Sciatic nerve (tissue), 2 donors: ENCODE measurements at places on chromosomes 7 and 10. TPM values are rescaled to one million over a fixed set of nuclear protein-coding genes. Genes with fewer than 3 reads are reported as not detected.

The ICA1 gene
- total RNA-seq = 27.0 TPM

The TRPV5 gene
- total RNA-seq = 0.22 TPM

The CFAP43 gene
- 0.98 TPM for total RNA-seq

The GBX1 gene
- total RNA-seq = not detected

The MGAM2 gene
- 2.9 TPM for total RNA-seq

The FOXI2 gene
- 0.40 TPM for total RNA-seq

The MINPP1 gene
- 11.6 TPM for total RNA-seq

The C10orf53 gene
- not detected for total RNA-seq

The BTBD16 gene
- total RNA-seq = 0.89 TPM

The ASZ1 gene
- total RNA-seq = not detected

The NUTM2E gene
- not detected for total RNA-seq

The PRKAR2B gene
- total RNA-seq = 17.8 TPM

The UNC5B gene
- 4.1 TPM for total RNA-seq

The PCDH15 gene
- 0.09 TPM for total RNA-seq

The ASAH2 gene
- total RNA-seq = 4.0 TPM

The NAT16 gene
- not detected for total RNA-seq

The AUTS2 gene
- 129 TPM for total RNA-seq

The WDR86 gene
- total RNA-seq = 101 TPM

The COL28A1 gene
- total RNA-seq = 182 TPM

DNA sequence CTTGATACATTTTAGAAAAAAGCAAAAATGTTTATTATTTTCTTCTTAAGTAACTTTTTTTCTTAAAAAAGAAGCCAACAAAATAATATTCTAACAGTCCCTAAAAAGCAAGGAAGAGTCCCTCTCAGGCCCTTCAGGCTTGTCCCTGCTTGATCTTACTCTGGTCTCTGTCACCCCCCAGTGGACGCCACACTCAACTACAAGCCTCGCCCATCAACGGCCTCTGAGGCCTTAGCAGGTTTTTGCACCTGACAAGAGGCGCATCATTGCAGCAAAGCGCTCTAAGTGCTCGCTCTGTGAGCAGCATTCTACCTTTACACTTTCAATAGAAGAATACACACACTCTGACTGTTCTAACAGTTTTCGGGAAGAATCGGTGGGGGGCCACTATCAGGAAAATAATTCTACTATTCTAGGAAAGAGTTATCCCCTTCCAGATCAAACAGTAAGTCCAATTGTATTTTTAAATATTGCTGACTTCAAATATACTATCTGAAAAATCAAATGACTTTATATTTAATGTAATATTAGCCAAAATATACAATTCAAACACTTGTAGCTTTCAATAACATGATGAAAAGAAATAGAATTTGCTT is 139.2 kb downstream of the USP6NL start:
- DNase-seq = peak; percentile 79

DNA sequence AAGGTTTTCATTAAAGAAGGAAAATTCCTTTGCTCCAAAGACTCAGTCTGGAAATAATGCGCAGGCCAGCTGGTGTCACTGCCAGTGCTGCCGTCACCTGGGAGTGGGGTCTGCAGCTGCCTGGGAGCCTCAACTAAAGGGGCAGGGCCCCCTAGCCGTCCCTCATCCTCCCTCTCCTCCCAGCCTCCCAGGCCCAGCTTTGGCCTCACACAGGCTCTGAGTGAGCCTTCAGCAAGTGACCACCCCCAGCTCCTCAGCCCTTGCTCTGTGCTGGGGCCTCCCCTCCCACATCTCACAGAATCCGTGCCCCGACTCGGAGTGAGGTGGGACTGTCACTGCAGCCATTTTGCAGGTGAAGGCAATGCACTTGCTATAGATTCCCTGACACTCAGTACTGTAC is 11.1 kb upstream of the RET start:
- no peak for DNase-seq

DNA sequence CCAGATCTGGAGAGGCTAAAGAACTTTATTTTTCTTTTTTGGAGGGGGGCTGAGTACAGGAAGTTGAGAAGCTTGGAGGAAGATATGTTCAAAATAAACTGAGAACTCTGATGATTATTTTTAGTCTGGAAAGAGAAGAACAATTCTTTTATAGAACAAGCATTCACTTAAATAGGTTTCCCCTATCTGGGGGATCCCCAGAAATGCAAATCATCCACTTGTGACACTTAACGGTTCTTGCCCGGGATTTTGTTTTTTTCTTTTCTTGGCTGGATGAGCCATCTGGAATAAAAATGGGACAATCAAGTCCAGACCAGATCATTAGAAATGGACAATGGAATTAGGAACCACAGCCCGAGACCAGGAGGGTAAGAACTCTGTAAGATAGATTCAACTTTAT is 95.9 kb upstream of the EGR2 start:
- DNase-seq = no peak

GRCh38 chr7:149727899-149728476 is 45.4 kb downstream of the ZNF467 start:
- DNase-seq = peak; percentile 50

- DNase-seq = no peak
Observed at GRCh38 chr7:1886361-1887064, 216.4 kb downstream of the ELFN1 start.

GRCh38 chr10:6350609-6351008 is 147.9 kb downstream of the PFKFB3 start:
- DNase-seq = no peak

- DNase-seq = no peak
Observed at GRCh38 chr7:94367949-94368348, 26.7 kb upstream of the COL1A2 start.

GRCh38 chr7:83321011-83321410 is 158.3 kb upstream of the PCLO start:
- no peak for DNase-seq

GRCh38 chr10:58514111-58514770 is 1.6 kb downstream of the BICC1 start:
- no peak for DNase-seq

DNA sequence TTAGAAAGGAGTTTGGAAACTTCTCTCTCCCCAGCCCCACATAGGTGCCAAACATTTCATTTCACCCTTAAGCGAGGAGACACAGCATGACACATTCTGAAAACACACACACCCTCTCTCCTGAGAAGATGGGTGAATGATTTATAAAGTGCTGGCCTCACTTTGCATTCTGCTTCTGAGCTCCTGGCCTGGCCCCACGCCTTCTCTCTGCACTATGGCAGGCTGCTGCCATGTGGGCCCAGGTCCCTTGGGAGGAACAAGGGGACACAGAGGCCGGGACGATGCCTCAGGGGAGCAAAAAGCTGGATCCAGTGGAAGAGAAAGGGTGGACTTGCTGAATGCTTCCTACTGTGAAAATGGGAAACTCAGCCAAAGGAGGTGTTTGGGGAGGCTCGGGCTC is 56.0 kb downstream of the CPXM2 start:
- DNase-seq = no peak

- no peak for DNase-seq
Observed at GRCh38 chr10:91345716-91346115, 64.4 kb upstream of the HECTD2 start.

DNA sequence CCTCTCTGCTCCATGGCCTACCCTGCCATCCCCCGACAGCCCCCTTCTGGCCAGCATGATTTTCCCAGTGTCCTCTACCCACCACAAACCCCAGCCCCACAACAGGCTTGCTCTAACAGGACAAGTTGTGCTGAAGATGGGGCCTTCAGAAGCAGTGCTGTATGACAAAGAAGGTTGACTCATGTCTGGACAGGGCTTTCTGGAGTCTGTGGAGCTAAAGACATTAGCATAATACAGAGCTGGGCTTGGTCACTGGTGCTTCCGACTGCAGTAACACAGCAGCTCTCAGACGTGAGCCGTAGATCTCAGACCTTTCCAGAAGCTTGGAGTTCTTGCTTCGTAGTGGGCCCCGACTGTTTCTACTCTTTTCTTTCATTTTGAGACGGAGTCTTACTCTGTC is 100.5 kb downstream of the GTF2IRD1 start:
- no peak for DNase-seq

GRCh38 chr10:78688901-78689583 is 379.7 kb upstream of the ZMIZ1 start:
- DNase-seq = no peak

DNA sequence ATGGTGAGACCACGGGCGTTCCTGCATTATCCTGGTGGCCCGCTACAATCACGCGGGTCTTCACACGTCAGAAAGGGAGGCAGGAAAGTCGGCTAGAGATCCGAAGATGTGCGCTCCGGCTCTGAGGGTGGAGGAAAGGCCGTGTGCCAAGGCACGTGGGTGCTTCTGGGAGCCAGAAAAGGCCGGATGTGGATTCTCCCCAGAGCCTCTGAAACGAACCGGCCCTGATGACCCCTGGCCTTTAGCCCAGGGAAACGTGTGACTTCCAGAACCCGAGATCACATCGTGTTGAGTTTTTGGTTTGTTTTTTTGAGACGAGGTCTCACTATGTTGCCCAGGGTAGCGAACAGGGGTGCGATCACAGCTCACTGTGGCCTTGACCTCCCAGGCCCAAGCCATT is 244.2 kb downstream of the ELFN1 start:
- DNase-seq = peak; percentile 80

GRCh38 chr7:92336662-92337340 is 91.0 kb downstream of the ANKIB1 start:
- no peak for DNase-seq

- no peak for DNase-seq
Observed at GRCh38 chr7:70812511-70812910, 319.4 kb upstream of the GALNT17 start.

DNA sequence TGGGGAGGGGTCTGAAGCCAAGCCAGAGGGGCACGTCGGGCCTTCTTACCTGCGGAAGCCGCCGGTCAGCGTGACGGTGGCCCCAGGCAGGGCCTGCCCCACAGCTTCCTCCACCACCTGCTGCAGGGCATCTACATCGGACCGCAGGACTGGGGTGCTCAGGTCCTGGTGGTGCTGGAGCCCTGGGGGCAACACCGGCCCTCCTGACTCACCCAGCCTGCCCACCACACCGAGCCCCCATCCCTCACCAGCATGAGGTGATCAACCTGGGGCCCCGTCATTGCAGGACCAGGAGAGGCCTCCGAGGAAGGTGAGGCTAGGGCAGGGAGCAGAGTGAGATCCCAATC is 8.0 kb downstream of the POLM start:
- DNase-seq = no peak

- no peak for DNase-seq
Observed at GRCh38 chr7:90994601-90995000, 269.6 kb upstream of the FZD1 start.

DNA sequence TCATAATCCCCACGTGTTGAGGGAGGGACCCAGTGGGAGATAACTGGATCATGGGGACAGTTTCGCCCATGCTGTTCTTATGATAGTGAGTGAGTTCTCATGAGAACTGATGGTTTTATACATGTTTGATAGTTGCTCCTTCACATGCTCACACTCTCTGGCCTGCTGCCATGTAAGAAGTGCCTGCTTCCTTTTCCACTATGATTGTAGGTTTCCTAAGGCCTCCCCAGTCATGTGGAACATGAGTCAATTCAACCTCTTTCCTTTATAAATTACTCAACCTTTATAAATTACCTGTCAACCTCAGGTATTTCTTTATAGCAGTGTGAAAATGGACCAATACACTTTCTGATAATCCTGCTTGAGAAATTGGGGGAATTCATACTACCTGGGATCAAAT is 80.2 kb downstream of the ZNF37A start:
- no peak for DNase-seq

- DNase-seq = no peak
Observed at GRCh38 chr7:148241700-148242293, 348.8 kb upstream of the C7orf33 start.

- DNase-seq = no peak
Observed at GRCh38 chr10:13642293-13642692, 55.5 kb downstream of the PRPF18 start.

DNA sequence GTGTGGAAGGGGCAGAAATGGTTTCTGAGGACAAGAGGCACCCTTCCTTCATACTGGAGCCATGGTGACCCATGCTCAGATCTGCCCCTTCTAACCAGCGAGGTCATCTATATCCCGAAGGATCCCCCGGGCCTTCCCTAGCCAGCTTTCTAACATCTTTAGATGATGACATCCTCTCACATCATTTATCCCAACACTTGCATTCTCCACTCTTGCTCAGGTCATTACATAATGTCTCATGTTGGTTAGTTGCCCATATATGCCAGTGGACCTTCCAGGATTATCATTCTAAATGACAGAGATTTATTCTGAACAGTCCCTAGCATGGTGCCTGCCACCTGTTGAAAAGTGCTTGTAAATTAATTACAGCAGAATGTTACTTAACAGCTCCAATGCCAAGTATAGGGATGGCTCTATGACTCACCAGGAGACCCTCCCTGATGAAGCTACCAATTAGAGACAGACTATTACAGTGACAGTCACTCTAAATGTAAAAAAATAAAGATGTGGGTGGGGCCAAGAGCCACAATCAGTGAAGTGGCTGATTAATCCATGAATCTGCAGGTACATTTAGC is 22.6 kb upstream of the ABLIM1 start:
- no peak for DNase-seq
